ENCODE measurements at places on chromosomes 6 and 20.

GRCh38 chr6:227074-227782 is 65.1 kb upstream of the DUSP22 start:
- DNase-seq = peak; percentile 51

GRCh38 chr6:42045538-42046460 is 4.5 kb upstream of the TAF8 start:
- peak; percentile 73 for DNase-seq

DNA sequence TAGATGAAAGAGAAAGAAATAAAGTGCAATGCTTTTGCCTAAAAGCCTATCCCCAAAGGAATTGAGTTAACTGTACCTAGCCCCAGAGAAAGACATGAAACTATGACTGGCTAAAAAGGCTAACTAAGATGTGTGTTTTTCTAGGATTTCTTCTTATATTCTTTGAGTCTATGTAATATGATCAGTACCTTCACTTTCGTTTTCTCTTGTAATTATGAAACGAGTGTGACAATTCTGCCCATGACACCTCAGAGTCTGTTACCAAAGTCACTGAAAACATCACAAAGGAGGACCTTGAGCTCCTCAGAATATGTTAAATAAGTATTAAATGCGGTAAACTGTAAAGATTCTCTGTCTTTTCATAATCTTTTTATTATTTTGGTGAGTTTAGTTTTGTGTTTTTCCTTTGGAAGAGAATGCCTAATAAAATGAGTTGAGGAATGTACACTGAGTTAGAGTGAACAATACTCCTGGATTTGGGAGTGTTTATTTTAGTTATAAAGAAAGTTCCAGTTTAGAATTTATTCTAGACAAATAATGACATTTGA is 141.3 kb downstream of the FUT9 start:
- DNase-seq = no peak

DNA sequence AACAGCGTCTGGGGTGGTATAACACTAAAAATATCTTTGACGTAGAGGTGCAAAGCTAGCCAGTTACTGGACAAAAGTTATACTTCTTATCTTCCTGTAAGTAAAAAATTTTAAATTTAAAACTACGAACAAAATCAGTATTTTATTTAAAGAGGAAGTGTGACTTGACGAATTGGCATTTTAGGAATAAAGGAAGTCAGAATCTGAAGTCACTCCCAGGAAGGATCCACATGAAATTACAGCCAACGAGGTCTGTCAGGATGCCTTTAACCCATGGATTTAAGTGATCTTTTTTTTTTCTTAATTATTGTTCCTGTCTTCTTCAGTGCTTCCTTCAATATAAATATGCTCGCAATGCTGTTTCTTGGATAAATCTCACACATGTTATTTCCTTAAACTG is 27.2 kb upstream of the SNX9 start:
- no peak for DNase-seq

GRCh38 chr6:163432300-163432699 is 17.8 kb downstream of the QKI start:
- no peak for DNase-seq

GRCh38 chr6:3651698-3652229 is 99.7 kb downstream of the PXDC1 start:
- DNase-seq = no peak

GRCh38 chr20:42435230-42435629 is 754.5 kb downstream of the PTPRT start:
- DNase-seq = no peak

DNA sequence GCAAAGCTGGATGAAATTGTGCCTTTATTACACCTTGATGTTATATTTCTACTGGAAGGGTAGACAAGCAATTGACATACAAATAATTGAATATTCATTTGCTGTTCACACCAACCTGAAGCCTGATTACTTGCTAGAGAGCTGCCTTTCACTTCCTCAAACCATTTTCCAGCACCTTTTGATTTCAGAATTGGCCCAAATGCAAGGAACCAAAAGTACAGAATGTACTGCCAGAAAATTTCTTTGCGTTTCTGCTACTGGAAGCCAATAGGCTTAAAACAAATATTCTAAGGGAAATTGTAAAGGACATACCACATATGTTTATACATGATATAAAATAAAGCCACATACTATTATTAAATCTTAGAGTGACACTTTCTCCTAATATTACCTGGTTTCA is 94.5 kb downstream of the RFPL4B start:
- no peak for DNase-seq

DNA sequence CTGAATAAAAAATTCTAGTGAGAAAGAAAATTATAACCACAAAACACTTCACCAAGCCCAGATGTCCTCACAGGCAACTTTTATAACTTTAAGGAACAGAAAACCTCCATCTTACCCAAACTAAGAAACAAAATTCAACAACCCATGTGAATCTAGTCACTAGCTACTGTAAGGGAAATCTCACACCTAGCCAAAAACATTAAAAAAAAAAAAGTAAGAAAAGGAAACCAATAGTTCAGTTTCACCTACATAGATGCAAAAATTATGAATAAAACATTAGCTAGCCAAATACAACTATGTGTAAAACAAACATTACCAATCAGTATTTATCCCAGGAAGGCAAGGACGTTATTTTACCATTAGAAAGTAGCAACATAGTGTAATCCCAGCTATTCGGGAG is 35.5 kb upstream of the SLC23A2 start:
- DNase-seq = no peak

- peak; percentile 17 for DNase-seq
Measured at GRCh38 chr6:162726947-162727321, 632 bp downstream of the PRKN start.

GRCh38 chr6:167572841-167573271 is 248.0 kb downstream of the TTLL2 start:
- DNase-seq = no peak

GRCh38 chr20:51318058-51318949 is 224.2 kb downstream of the NFATC2 start:
- DNase-seq = peak; percentile 84

DNA sequence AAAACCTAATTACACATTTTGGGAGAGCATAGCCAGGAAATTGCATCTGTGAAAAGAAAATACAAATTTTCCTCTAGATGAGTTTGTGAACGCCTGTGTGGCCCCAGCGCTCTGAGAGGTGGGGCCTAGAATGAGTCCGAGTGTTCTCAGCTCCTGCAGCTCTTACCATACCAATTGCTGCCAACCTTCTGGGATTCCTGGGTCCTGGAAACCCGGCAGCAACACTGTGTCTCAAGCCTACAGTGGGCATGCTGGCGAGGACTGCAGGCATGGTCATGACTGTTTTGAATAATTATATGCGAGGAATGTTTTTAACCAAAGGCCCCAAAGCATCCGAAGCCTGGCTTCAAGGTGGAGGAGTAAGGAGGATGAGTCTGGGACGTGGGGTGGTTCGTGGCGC is 90.4 kb downstream of the SERAC1 start:
- DNase-seq = no peak

GRCh38 chr6:28747631-28748157 is 176.1 kb downstream of the TRIM27 start:
- peak; percentile 32 for DNase-seq

DNA sequence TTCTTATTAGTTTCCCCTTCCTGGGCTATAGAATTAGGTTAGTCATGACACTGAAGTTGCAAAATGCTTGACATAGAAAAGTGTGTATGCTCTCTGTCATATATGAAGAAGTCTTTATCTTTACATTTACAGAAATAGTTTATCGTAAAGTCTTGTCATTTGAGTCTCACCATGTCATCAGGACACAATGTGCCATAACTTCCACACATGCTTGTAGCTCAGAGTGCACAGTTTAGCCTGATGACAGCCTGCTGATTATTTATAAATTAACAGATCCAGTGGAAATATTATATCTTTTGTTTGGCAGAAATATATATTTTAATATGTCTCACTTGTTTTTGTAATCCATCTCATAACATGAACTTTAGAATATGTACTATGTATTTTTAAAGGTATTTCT is 286.9 kb upstream of the QKI start:
- no peak for DNase-seq

GRCh38 chr6:52361414-52361944 is 472 bp upstream of the PAQR8 start:
- peak; percentile 33 for DNase-seq

GRCh38 chr6:31541059-31541657 is 645 bp downstream of the DDX39B start:
- peak; percentile 75 for DNase-seq
